ENCODE measurements at places on chromosomes 6 and 20.

DNA sequence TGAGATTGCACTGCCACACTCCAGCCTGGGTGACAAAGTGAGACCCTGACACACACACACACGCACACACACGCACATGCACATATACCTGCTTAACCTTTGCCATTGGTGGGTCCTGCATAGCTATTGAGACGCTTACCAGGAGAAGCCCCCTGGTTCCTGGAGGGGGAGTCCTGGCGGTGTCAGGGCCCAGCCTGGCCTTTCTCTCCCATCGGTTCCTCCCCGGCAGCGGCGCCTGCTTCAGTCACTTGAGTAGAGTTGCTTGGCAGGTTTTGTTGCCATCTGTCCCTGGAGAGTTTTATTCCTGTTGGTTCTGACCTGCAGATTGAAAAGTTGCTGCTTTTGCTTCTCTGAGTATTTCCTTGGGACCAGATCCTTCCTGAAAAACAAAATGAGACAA, 20.6 kb upstream of the FAM209A start:
- DNase-seq = no peak

DNA sequence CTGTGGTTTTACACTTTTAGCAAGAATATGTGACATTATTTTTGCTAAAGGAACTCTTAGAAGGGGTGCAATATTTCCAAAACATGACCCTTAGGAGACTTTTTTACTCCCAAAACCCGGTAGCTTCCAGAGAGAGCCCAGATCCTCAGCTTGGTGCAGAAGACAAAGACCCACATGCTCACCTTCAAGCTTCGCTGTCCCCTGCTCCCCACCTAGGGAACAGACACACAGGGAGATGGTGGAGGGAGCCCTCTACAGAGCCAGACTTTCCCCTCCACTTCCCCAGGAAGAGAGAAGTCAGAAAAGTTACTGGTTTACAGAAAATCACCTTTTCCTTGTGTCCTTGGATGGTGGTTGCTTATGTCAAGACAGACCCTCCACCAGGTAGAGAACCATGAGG, 5.0 kb downstream of the CST4 start:
- DNase-seq = no peak

DNA sequence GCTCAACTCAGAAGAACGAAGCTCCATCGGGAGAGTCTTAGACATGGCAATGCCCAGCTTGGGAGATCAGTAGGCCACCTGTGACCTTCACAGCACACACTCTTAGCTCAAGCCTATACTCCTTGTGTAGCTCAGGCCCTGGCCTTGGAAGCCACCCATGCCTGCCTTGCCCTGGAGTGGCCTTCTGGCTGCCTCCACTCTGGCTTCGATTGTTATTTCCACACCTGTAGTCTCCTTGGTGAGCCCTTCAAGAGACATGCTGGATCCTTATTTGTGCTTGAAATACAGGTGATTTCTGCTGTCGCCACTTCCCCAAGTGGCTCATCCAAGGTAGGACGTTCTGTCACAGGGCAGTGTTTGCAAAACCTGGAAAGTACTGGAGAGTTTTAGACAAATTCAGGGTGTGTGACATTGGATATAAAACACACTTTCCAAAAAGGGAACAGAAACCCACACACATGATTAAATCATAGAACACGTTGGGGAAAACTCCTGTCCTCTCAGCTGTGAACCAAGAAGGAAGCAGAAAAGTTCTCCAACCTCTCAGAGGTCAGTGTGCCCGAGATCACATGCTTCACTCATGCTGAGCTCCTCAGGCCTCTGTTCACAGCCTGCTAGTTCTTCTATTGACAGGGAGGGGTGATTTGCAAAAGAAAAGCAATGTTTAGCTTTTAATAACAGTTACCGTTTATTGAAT, 391.8 kb downstream of the CDC5L start:
- no peak for DNase-seq

- DNase-seq = no peak
Measured at GRCh38 chr6:26187981-26188635, 100.9 kb downstream of the HFE start.

DNA sequence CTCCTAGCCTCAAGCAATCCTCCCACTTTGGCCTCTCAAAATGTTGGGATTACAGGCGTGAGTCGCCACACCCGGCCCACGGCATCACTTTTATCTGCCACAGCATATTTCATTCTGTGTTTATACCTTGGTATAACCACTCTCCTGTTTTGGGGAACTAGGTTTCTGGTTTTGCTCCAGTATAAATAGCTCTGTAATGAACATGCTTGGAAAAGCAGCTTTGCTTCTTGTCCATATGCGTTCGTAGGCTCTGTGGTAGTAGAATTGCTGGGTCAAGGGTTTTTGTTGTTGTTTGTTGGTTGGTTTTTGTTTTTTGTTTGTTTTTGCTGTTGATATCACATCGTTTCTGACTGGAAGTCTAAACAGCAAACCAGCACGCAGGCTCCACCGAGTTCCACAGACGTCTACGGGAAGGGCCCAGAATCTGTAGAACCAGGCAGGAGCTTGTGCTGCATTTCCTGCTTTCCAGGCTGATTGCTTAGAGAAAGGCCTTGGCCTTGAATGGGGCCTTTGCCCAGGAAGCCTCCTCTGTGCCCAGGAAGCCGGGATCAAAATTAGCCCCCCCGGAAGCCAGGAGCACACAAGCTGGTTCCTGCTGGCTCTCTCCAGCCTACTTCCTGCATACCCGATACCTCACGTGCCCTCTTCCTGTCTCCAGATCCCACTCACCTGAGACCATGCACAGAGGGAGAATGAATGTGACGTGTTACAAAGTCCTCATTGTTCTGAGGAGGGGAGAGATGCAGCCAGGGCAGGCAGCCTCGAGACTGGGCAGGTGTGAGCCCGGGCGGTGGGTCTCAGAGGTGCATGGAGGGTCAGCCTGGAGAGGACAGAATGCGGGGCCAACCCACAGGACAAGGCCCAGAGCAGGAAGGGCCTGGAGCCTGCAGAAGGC, 34.7 kb downstream of the AAR2 start:
- no peak for DNase-seq

- no peak for DNase-seq
Measured at GRCh38 chr6:126625019-126625418, 285.1 kb downstream of the CENPW start.

- no peak for DNase-seq
Measured at GRCh38 chr20:37523012-37523391, 2.0 kb downstream of the NNAT start.

DNA sequence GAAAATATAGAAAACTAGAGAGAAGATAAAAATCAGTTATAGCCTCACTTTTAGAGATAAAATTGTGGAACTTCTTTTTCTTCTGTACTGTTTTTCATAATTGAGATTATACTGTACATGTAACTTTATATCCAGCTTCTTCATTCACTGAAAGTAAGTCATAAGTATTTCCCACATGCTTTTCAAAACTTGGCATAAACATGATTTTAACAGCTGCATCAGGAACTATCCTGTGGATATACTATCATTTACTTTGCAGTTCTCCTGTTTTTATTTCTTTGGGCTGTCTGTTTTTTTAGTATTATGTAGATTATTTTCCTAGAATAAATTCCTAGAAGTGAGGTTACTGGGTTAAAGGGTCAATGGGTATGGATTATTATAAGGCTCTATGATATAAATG, 14.8 kb downstream of the DSTN start:
- no peak for DNase-seq

GRCh38 chr6:170403451-170403850, 96.9 kb downstream of the FAM120B start:
- DNase-seq = no peak

DNA sequence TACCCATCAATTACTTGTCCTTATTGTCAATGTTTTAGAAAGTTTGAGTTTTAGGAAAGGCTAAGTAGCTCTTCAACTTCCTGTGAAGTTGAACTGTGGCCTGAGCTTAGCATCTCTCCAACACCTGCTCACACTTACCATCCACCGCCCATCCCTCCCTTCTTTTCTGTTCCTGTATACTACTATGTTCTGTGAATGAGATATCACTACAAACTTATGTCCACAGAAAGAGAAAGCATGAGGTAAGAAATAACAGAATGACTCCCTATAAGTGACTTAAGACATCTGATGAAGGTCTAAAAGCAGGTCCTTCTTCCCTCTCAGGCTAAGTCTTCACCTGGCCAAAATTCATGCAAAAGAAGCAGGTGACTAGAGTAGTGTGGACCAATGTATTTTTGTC, 246.3 kb upstream of the PREP start:
- DNase-seq = no peak

DNA sequence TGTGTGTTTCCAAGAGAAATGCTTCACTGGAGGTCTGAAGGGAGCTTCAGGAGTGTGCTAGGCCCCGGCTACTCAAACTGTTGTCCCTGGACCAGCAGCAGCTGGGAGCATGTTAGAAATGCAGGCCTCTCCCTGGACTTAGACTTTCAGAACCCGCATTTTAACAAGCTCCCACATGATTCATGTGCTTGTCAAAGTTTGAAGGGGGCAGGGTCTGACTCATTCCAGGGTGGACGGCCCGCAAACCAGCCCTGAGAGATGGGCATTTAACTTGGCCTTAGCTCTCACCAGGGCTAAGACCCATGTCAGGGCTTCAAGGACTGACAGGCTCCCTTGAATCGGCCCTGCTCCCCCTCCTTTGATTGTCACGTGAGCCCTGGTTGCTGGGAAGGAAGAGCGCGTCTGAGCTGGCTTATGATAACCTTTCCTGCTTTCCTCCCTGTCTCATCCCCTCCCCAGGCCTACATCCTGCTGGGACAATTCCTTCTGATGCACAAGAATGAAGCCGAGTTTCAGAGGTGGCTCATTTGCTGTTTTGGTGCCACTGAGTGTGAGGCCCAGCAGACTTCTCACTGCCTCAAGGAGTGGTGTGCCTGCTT, 35.5 kb downstream of the BANF2 start:
- DNase-seq = no peak

Data from type B pancreatic cell (in vitro differentiated cells).